ENCODE measurements at places on chromosomes 7 and 10.

- DNase-seq = no peak
Measured at GRCh38 chr10:97593421-97593820, 3.9 kb downstream of the C10orf62 start.

GRCh38 chr7:2968176-2968575 lies 75.5 kb downstream of the CARD11 start:
- DNase-seq = no peak

- DNase-seq = no peak
Measured at GRCh38 chr7:112225006-112225405, 18.5 kb downstream of the ZNF277 start.

GRCh38 chr10:95392681-95393164 lies 101.9 kb upstream of the PDLIM1 start:
- no peak for DNase-seq

- no peak for DNase-seq
Measured at GRCh38 chr7:64300641-64301405, 12.9 kb upstream of the ZNF736 start.

- no peak for DNase-seq
Measured at GRCh38 chr10:93248583-93249227, 175.0 kb downstream of the CYP26A1 start.

DNA sequence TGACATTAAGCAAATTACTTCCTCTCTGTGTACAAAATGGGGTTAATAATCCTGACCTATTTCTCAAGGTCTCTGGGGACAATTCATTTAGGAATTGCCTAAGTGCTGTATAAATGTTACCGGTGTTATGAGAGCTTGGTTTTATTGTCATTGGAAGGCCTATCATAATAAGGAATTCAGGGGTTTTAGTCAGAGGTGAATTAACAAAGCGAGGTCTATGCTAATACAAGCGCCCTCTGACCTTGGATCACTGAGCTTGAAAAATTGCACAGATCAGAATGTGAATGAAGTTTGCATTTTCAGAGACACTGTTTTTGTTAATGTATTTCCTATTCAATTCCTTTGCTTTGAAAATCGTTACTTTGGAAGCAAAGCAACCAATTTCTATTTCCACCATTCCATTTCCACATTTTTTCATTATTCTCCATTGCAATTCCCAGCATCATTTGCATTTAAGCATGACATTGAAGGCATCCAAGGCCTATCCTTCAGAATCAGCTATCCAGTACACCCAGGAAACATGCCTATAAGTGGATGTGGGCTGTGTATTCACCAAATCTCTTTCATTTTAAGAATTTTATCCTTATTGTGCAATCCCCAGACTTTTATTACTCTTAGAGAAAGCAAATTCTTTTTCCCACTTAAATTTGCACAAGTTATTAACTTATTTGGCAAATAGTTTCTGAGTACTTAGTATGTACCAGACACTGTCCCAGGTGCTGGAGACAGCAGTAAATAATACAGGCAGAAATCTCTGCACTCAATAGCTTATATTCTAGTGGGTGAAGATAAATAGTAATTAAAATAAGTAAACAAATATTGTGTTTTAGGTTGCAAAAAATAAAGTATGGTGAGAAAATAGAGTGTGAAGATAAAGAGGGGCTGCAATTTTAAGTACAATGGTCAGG lies 133.1 kb downstream of the NRCAM start:
- no peak for DNase-seq

All from T-helper 17 cell (primary cell).